ENCODE measurements at places on chromosomes 13 and 19. TPM values are rescaled to one million over a fixed set of nuclear protein-coding genes. Genes with fewer than 3 reads are reported as not detected.

Gene WDR62
- 5.8 TPM for total RNA-seq

Gene CEACAM20
- total RNA-seq = 2.9 TPM

Gene ZNF557
- total RNA-seq = 13.1 TPM

Gene CYP2F1
- total RNA-seq = not detected

Gene ADPRHL1
- total RNA-seq = not detected

Gene PRDX2
- total RNA-seq = 148 TPM

Gene DBP
- total RNA-seq = 29.8 TPM

Gene MYO1F
- 5.3 TPM for total RNA-seq

Gene GNA15
- total RNA-seq = 1.2 TPM

Gene LYL1
- 15.5 TPM for total RNA-seq

Gene TPTE2
- not detected for total RNA-seq

Gene METTL21C
- total RNA-seq = not detected

Gene TTC9B
- total RNA-seq = not detected

Gene PVR
- 7.9 TPM for total RNA-seq

Gene SYT5
- total RNA-seq = not detected

Gene DMKN
- 47.4 TPM for total RNA-seq

Gene FBXO27
- 6.2 TPM for total RNA-seq

Gene MISP3
- 2.0 TPM for total RNA-seq

Gene PABPC3
- total RNA-seq = 0.14 TPM

Gene PSG1
- total RNA-seq = not detected

Gene CEP89
- total RNA-seq = 5.9 TPM

Gene ATP5F1D
- total RNA-seq = 4.7 TPM

Gene LGALS14
- total RNA-seq = not detected

Gene UHRF1
- 0.46 TPM for total RNA-seq

Gene KLF16
- total RNA-seq = 0.26 TPM

Gene CDC37
- 41.5 TPM for total RNA-seq

Gene SAMD1
- 27.7 TPM for total RNA-seq

Gene ACP7
- not detected for total RNA-seq

Gene ZNF177
- total RNA-seq = 5.8 TPM

Gene POLR1D
- total RNA-seq = 94.9 TPM

Gene OR7A5
- not detected for total RNA-seq

Gene SUPT5H
- total RNA-seq = 31.5 TPM

Gene SIGLEC8
- not detected for total RNA-seq

Gene EDDM13
- total RNA-seq = not detected

Gene PRKCG
- 0.69 TPM for total RNA-seq

Gene C1QTNF9B
- not detected for total RNA-seq

Gene MYH14
- total RNA-seq = 22.1 TPM

Gene ZDHHC20
- 65.0 TPM for total RNA-seq

Gene SYNGR4
- not detected for total RNA-seq

Gene PCDH20
- 24.9 TPM for total RNA-seq

Gene BBC3
- 11.1 TPM for total RNA-seq

Gene CD33
- total RNA-seq = not detected

Gene FFAR1
- not detected for total RNA-seq

Gene RXFP2
- 0.26 TPM for total RNA-seq

Gene PRTN3
- 2.9 TPM for total RNA-seq

Gene REEP6
- total RNA-seq = not detected

Gene PSG5
- total RNA-seq = not detected

Gene OR7C2
- not detected for total RNA-seq

Gene SACS
- total RNA-seq = 14.4 TPM

Gene SLC17A7
- 5.6 TPM for total RNA-seq

Gene NECTIN2
- total RNA-seq = 106 TPM

Gene ARHGAP45
- 7.9 TPM for total RNA-seq

Gene DCT
- total RNA-seq = 0.91 TPM

Gene TEX101
- total RNA-seq = not detected
